KBM-7 (cell line): ENCODE measurements at places on chromosomes 12 and 14.

- no peak for DNase-seq
Measured at GRCh38 chr14:64952598-64953309, 10.2 kb upstream of the GPX2 start.

GRCh38 chr12:96083020-96083719 is 47.8 kb upstream of the LTA4H start:
- no peak for DNase-seq

- DNase-seq = no peak
Measured at GRCh38 chr12:121781998-121782979, 11.2 kb downstream of the RHOF start.

- DNase-seq = no peak
Measured at GRCh38 chr14:49816844-49817243, 35.7 kb downstream of the NEMF start.

GRCh38 chr14:77375973-77376770 is 722 bp downstream of the TMED8 start:
- DNase-seq = peak; percentile 24

- DNase-seq = peak; percentile 86
Measured at GRCh38 chr14:34465069-34465859, 3.2 kb upstream of the SPTSSA start.

DNA sequence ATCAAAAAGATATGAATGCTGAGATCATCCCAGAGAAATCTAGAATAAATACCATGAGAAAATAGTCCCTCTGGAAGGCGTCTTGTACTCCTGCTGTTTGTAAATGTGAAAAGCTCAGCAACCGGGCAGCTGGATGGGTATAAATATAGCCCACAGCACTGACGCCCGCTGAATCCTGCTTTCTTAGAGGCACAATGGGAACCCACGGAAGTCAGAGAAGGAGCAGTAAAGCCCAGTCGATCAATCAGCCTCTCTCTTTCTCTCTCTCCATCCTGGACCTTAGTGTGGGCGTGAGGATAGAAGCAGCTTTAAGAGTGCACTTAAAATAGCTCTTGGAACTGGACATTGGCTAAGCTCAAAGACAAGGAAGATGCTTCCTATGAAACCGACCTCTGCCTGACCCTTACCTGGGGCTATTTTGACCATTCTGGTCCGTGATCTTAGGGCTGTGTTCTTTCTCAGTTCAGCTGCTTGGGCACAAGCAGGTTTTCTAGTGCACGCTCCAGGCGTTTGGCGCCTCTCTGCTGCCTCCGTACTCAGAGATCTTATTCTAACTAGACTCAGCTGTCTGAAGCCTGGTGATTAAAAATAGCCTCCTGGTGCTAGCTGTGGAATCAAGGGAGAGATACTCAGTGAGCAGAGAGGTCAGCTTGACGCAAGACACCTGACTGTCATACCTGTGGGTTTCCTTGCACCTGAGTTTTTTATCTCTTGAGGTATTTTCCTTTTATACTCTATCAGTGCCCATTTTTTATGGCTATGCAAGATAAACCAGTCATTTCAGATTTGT is 144.6 kb downstream of the ETV6 start:
- DNase-seq = no peak

DNA sequence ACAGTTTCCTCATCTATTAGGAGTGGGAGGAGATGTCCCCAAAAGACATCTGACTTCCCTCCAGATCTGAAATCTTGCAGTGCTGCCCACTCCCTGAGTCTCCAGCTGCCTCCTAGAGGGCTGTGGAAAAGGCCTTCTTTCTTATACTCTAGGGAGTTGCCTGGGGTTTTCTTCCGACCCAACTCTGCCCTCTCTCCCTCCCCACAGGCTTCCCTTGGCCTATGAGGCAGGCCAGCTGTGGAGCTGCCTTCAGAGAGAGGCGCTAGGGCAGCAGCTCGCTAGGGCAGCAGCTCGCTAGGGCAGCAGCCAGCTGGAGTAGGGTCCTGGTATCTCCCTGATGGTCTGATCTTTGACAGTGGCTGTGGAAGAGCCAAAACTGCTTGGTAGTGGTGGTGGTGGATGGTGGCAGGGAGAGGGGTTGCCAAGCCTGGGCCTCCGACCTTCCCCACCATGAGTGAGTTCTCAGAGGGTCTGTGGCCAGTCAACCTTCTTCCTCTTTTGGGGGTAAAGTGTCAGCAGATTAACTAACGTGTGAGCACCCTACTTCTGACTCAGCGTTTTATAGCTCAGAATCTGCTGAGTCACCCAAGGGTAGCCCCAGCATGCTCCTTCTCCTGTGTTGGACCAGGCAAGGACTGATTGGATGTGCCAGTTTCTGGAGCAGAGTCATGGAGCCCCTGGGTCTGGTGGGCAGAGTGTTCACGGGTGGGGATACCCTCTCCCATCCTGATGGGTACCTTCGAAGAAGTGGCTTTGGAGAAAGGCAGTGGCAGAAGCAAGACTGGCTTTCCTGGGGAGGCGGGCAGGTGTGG is 2.3 kb downstream of the SLC48A1 start:
- peak; percentile 86 for DNase-seq

- no peak for DNase-seq
Measured at GRCh38 chr12:27493260-27493940, 30.6 kb upstream of the PPFIBP1 start.

- DNase-seq = no peak
Measured at GRCh38 chr12:121232163-121232562, 22.2 kb downstream of the P2RX4 start.

- no peak for DNase-seq
Measured at GRCh38 chr14:105385322-105385637, 13.1 kb upstream of the TEX22 start.

GRCh38 chr14:85619851-85620250 is 89.9 kb downstream of the FLRT2 start:
- no peak for DNase-seq

- no peak for DNase-seq
Measured at GRCh38 chr14:100568998-100569733, 18.1 kb downstream of the BEGAIN start.

DNA sequence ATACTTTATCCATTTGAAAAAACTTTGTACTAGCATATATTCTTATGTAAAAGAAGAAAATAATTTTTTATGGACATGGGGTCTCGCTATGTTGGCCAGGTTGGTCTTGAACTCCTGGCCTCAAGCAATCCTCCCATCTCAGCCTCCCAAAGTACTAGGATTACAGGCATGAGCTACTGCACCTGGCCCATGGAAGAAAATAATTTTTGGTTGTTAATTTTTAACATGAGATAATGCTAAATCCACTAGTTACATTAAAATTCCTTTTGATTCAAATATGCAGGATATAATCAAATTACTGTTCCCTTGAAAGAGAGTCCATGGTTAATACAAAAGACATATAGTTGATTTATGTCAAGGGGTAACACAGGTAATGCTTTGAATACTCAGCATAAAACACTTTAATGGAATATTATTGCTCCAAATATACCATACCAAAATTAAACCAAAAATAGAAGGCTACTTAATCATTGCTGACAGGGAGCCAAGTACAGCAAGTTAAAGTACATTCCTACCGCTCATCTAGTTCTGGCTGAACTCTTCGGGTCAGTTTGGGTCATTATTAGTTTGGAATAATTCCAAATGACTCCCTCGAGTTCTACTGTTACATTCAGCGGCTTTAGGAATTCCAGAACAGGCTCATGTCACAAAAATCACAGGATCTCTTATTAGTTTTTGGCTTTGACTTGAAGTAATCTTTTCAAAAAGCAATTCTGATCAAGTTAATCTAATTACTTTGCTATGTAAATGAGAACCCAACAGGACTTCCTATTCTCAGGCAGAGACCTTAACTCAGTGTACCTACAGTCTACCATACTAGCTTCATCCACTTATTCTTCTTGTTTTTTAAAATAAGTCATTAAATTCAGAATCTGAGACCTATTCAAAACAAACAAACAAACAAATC is 6.1 kb downstream of the SOS2 start:
- no peak for DNase-seq

DNA sequence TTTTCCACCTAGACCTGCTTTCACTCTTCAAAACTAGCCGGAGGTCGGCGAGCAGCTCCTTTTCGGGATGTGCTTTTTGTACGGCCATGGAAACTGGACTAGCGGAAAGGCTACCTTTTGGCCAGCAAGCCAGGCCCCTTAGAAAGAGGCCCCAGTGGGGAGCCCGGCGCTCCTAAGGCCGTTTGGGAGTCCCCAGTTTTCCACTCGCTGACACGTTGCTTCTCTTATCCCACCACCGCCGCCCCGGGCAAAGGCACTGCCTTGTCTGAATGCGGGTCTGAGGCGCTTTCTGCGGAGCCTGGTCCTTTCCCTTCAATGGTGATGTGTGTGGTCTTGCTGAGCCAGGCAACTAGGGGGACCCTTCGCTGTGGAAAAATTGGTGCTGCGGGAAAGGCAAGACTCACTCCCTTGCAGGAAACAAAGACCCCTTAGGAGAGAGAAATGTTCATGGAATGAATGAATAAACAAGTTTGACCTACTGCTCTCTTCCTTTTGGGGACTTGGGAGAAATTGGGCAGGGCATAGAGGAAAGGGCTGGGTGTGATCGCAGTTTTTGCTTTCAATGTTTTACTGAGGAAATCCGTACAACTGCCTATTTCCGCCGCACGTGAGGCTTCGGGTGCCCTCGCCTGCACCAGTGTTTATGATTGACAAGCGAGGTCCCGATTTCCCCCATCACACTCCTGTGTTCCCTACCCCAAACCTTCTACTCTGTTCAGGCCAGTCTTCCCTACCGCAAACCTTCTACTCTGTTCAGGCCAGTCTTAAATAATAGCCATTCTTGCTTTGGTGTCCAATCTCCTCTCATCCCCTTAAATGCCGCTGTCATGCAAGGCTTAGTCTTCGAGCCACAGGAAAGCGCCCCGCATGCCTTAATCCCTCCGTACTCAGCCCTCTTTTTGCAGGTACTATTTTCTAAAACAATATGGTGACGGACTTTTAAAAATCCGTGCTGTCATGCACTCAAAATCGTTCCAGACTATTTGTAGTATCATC is 1.0 kb upstream of the SLC38A2 start:
- DNase-seq = peak; percentile 63

DNA sequence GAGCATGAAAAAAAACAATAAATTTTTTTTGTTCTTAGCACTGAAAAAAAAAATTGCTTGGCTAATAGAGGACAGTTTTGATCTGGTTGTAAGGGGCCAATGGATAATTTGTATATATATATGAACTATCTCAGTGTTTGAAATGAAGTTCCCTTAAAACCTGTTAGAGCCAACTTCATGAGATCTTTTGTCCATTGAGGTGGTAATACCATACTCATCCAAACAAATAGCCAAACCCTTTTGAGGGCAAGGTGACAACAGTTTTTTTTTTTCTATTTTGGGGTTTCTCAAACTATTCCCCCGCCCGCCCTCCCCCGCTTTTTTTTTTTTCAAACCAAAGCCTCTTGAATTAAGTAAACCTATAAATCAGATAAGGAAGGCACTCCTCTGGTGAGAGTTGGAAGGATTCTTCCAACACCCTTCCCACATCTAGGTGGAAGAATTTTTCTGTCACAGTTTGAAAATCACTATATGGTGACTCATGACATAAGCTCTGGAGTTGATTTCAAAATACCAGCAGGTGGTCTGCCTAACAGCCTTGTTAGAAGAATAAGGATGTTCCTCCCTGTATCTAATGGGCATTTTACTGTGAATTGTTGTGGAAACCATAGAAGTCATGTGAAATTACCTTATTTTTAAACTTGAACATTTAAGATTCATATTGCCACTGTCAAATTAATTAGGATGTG is 10.2 kb downstream of the ARHGAP5 start:
- DNase-seq = no peak

DNA sequence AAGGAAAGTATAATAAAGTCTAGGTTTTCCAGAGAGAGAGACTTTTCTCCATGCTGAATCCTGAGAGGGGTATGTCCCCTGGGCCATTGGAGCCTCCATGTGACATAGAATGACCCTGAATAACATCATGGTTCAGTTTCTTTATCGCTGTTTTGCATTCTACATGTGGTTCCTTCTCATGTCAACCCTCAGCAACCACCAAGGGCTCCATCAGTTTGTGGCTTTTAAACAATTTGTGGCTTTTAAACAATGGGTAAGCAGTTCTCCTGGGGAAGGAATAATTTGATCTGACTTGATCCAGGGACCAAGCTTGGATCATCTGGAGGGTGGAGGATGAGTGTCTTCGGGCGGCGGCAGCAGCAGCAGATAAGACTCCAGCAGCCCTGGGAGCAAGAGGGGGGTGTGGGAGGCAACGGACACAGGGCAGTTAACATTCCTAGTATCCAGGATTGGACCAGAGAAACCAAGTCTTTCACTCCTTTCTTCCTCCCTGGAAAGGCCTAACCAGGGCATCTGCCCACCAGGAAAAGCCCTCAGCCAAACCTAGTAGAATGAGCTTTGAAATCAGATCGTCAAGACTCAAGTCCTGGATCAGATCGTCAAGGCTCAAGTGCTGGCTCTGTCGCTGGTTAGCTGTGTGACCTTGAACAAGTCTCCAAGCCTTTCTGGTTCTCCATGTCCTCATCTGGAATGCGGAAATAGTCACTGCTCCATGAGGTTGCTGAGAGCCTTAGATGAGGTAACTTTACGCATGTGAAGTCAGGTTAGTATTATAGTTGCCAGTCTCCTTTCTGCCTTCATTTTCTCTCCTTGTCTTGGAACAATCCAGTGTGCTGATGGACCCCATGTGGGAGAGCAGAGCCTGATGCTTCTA is 27.8 kb upstream of the FAM222A start:
- no peak for DNase-seq

DNA sequence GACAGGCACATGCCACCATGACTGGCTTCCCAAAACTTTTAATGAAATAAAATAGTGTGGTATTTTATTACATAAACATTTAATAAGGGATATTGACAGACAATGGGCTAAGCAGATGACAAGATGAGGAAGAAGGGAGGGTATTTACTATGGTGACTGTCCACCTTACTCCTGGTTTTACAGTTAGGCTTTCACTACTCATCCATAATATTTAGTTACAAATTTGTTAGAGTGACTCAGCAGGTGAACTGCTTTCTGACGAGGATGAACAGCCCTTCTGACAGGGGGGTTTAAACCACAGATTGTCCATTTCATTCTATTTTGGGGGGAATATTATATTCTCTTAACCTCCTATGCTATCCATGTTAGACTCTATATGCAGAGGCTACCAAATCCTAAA is 3.6 kb upstream of the PALS1 start:
- DNase-seq = no peak

DNA sequence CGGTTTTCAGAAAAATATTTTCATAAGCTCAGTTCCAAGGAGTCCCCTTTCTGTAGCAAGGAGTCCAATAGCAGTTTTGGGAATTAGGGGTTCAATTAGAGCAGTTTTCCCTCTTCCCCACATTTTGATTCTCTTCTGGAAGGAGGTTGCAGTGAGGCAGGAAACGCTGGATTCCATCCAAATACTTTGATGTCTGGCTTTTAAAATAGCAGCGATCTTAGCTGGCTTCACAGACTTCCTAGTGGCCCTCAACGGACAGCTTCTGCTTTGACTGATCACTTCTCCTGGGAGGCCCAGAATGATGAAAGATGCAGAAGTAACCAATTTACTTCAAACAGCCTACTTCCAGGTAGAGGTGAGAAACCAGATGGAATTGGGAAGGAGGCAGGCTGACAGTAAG is 63.1 kb downstream of the C12orf75 start:
- DNase-seq = no peak

GRCh38 chr14:51933191-51933590 is 56.2 kb upstream of the RTRAF start:
- DNase-seq = no peak

GRCh38 chr14:106586098-106586704 is 1059.8 kb downstream of the TMEM121 start:
- peak; percentile 70 for DNase-seq

- DNase-seq = no peak
Measured at GRCh38 chr14:27715561-27715960, 1051.0 kb upstream of the FOXG1 start.
